ENCODE measurements at places on chromosomes 5 and 9.

- DNase-seq = no peak
Measured at GRCh38 chr9:109934136-109934856, 154.3 kb downstream of the PALM2AKAP2 start.

GRCh38 chr9:69173497-69173890 is 583 bp upstream of the TJP2 start:
- no peak for DNase-seq

GRCh38 chr5:39137819-39138451 is 63.7 kb upstream of the RICTOR start:
- no peak for DNase-seq

GRCh38 chr9:26940779-26941178 is 6.3 kb downstream of the PLAA start:
- no peak for DNase-seq

- no peak for DNase-seq
Measured at GRCh38 chr9:106019702-106020101, 325.4 kb downstream of the TMEM38B start.

GRCh38 chr9:91379426-91379825 is 17.7 kb upstream of the AUH start:
- no peak for DNase-seq

DNA sequence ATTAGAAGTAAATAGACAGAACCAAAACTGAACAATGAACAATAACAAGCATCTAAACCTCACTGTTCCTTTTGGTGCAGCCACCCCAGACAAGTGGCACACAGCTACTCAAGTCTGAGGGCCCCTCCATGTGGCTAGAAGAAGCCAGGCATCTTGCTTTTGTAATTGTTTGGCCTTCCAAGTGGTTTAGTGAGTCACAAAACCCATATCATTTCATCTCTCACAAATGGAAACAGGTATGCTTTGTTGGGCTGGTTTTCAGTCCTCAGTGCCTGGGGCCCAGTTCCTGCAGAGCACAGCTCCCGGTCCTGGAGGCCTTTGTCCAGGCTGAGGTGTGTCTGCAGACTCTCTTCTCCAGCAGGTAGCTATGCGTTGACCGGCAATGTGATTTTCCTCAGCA is 16.7 kb downstream of the PRLR start:
- DNase-seq = no peak

GRCh38 chr5:172841256-172841655 is 7.2 kb downstream of the ERGIC1 start:
- DNase-seq = no peak

GRCh38 chr5:146699664-146700418 is 178.7 kb downstream of the PPP2R2B start:
- DNase-seq = no peak

- DNase-seq = no peak
Measured at GRCh38 chr9:86829496-86830046, 117.7 kb downstream of the GAS1 start.

DNA sequence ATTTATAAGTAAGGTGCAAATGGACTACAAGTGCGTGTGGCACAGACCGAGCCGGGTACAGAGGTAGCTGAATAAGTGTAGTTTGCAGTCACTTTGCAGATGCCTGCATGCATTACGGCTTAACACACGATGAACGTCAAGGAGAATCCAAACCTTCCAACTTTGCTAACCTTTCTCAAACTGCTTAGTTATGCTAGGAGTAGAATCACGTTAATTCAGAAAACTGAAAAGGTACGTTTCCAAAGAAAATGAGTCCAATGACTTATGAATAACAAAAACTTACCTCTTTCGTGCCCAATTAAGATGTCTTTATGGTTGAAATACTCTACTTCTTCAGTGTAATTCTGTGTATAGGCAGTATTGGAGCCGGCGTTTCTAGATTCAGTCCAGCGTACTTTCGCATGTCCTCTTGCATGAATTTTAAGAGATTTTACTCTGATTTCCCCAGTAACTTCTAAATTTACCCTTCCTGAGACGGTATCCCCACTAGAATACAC is 539 bp downstream of the ARRDC3 start:
- no peak for DNase-seq

DNA sequence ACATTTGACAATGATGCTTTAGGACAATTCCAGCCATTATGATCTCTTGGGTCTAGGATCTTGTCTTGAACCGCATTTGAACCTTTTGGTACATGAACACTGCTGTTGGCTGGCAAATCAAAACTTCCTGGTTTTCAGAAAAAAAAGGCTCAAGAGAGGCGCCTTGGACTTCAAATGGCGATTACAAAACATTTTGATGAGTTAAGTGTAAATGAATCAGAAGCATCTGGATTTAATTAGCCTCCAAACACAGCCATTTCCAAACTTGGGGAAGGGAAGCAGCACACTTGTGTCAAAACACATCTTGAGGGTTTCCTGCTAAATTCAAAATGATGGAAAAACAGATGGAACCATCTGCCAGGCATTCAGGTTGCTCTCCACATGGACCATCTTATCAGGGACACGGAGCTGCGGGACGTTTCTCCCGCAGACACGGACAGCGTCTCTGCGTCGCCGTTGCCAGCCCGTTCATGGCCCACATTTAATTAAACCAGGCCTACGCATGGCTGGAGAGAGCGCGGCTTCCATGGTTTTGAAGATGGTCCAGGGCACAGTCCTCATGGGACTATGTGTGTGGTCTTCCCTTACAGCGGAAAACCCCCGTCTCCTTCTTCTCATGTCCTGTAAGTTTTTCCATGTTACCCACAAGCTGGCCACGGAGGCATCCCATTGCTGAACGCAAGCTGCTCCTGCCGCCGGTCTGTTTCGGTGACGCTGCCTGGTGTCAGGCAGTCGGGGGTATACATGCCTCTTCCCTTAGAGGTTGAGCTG is 55.8 kb upstream of the PTCH1 start:
- DNase-seq = no peak

- DNase-seq = no peak
Measured at GRCh38 chr5:95537501-95537900, 17.3 kb downstream of the SKIC3 start.

- no peak for DNase-seq
Measured at GRCh38 chr5:77635067-77635916, 3.2 kb downstream of the OTP start.

- DNase-seq = no peak
Measured at GRCh38 chr9:115668521-115668920, 485.1 kb upstream of the PAPPA start.

DNA sequence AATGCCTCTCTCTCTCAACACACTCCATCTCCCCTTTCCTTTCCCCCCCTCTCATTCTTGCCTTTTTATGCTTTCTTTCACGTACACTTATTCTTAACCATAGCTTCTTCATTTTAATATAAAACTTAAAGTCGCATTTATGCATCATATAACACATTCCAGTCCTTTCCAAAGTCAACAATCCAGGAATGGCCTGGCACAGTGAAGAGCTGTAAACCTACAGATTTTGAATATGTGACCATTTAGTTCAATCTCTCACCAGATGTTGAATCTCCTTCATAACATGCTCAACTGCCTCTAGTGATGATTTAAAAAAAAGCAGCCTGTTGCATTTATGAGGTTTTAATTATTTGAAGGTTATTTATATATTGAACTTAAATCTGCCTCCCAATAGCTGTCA is 186.2 kb upstream of the GRAMD2B start:
- DNase-seq = no peak

- no peak for DNase-seq
Measured at GRCh38 chr5:32848681-32849080, 137.6 kb downstream of the NPR3 start.

DNA sequence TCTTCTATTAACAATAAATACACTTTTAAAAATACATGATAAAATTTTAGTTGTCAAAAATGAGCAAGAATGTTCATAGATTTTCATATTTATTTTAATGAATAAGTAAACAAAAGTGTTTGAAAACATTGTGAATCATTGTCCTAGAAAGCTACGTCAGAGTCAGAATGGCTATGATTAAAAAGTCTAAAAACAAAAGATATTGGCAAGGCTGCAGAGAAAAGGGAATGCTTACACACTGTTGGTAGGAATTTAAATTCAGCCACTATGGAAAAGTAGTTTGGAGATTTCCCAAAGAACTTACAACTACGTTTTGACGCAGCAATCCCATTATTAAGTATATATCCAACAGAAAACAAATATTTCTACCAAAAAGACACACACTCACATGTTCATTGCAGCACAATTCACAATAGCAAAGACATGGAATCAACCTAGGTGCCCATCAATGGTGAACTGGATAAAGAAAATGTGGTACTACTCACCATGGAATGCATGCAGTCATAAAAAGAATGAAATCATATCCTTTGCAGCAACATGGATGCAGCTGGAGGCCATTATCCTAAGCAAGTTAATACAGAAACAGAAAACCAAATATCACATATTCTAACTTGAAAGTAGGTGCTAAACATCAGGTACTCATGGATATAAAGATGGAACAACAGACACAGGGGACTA is 49.2 kb upstream of the FBXL17 start:
- no peak for DNase-seq

- no peak for DNase-seq
Measured at GRCh38 chr5:159465604-159466003, 135.3 kb upstream of the IL12B start.

DNA sequence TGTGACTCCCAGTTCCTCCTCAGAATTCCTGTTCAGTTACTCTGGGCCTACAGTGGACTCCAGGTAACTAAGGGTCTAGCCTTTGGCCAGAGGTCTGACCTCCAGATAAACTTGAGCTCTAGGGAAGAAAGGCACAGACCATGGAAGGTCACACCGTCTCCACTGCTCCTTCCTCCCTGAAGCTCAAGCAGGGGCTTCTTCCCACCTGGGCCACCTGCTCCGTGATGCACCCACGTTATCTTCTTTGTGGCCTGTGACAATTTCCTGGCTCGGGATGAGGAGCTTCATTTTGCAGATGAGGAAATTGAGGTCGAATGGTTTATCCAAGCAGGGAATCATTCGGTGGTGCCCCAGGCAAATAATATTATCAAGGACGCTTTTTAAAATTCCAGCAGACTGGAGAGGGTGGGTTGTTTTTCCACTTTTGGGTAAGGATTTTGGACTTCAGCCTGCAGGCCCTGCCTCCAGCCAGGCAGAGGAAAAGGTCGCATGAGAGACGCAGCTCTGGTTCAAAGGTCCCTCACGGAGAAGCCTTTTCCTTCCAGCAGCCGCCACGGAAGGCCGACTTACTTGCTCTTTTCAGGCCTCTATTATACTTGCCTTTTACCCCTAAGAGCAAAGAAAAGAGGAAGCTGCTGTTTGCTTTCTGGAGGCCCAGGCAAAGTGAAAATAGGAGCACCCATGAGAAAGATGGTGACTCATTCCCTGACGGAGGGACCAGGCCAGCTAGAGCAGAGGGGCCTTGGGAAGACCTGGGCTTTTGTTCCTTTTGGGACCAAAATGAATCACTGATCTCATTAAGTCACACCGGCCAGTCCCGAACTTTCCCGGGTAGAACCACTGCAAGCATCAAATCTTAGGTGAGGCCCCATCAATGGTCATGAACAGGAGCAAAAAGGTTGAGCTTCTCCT is 22.8 kb upstream of the DUSP1 start:
- DNase-seq = no peak

- DNase-seq = no peak
Measured at GRCh38 chr5:71782771-71783770, 64.0 kb downstream of the CARTPT start.

- no peak for DNase-seq
Measured at GRCh38 chr9:211036-211435, 3.6 kb upstream of the DOCK8 start.

- no peak for DNase-seq
Measured at GRCh38 chr9:138118601-138119071, 241.1 kb downstream of the CACNA1B start.
